IgD-negative memory B cell (primary cell): ENCODE measurements at places on chromosomes 1 and 21. TPM values are rescaled to one million over a fixed set of nuclear protein-coding genes. Genes with fewer than 3 reads are reported as not detected.

SGIP1 gene
- 0.71 TPM for polyA plus RNA-seq

UMODL1 gene
- polyA plus RNA-seq, result 0.05 TPM

CLDN19 gene
- not detected for polyA plus RNA-seq

CRNN gene
- not detected for polyA plus RNA-seq

SERPINC1 gene
- not detected for polyA plus RNA-seq

TP73 gene
- 0.88 TPM for polyA plus RNA-seq
